Tongue (tissue), 3 donors: ENCODE measurements at places on chromosomes 12 and 14.
A peak's percentile ranks its signal among the peaks of the same experiment; 100 is the strongest.

DNA sequence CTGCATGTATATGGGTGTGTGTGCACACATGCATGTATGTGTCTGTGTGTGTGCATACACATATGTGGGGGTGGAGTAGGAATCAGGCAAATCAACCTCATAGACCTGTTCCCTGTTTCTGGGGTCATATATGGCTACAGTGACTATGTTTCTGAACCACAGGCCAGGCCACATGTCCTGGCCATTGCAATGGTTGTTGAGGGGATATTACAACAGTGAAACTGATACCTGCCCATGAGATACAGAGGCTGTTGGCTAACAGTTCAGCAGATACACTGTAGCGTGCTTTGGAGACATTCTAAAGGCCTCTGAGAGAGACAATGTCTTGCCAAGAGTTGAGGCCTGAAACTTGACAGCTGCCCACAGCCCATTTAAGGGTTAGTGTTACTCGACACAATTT is 47.3 kb upstream of the FOS start:
- no peak for DNase-seq

GRCh38 chr12:58894040-58894439 is 26.3 kb downstream of the LRIG3 start:
- no peak for DNase-seq

DNA sequence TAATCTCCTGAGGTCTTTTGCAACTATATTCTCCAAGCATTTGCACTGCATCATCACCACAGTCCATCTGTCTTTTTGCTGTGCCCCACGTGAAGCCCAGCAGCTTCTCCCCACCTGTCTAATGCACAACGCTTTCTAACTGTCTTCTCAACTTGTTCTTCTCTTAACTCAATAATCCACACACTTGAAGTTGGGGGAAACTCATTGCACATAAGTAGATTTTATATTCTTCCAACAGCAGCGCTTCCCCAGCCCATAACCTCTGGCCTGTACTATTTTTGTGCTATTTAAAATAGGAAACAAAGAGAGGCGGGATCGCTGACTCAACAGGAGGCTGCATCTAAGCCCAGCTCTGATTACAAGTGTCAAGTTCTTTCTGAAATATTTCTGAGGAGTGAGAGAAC is 226.7 kb downstream of the GXYLT1 start:
- DNase-seq = peak; percentile 46

DNA sequence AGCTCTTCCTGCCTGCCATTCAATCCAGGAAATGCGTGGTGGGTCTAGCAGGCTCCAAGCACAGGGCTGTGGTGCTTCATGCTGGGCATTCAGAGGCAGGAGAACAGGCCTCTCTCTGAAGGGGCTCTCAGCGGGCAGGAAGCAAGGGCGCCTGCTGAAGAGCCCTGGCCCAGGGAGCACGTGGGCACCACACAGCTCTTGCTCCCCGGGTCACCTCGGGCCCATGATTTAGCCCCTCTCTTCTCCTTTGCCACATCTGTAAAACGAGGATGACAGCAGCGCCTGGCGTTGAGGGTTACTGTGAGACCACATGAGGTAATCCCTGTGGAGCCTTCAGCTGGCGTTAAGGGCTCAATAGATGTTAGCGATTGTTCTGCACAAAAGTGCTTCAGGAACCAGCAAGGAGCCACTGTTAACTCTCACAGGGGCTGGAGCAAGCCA is 37.6 kb upstream of the SPTLC2 start:
- DNase-seq = no peak

- DNase-seq = no peak
Measured at GRCh38 chr14:24784981-24785380, 151.0 kb upstream of the GZMB start.

DNA sequence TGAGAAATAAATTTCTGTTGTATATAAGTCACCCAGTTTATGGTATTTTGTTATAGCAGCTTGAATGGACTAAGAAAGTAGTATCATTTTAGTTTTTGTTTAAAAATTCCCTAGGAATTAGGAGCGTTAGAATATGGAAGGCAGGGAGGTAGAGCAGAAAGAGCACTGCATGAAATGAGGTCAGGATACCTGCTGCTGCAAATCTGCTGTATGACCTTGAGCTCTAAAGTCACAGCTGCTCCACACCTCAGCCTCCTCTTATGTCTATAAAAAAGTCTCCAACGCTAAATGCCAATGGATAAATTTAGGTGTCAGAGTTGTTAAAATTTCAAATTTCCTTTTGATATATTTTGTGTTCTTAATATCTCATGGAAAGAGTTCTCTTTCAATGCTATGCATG is 181.0 kb upstream of the GZMB start:
- DNase-seq = no peak
